Renal cortical epithelial cell (primary cell): ENCODE measurements at places on chromosomes 4 and X. TPM values are rescaled to one million over a fixed set of nuclear protein-coding genes. Genes with fewer than 3 reads are reported as not detected.

Gene UVSSA
- 4.7 and 10.9 TPM in 2 replicates for total RNA-seq

DNA sequence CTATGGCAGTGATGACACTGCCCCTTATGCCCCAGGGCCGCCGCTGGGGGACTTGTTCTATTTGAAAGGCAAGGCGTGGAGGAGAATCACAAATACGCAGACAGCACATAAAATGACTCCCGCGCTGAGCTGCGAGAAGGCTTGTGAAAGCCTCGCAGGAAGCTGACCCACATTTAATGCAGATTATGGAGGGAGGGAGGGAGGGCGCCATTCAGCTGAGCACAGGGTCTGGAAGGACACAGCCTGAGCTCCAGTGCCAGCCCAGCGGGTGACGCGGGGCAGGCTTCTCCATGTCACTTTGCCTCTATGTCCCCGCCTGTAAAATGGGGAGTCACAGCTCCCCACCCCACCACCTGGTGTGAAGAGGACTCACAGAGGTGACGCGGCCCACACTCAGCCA is 14.3 kb downstream of the ABLIM2 start:
- no peak for DNase-seq

DNA sequence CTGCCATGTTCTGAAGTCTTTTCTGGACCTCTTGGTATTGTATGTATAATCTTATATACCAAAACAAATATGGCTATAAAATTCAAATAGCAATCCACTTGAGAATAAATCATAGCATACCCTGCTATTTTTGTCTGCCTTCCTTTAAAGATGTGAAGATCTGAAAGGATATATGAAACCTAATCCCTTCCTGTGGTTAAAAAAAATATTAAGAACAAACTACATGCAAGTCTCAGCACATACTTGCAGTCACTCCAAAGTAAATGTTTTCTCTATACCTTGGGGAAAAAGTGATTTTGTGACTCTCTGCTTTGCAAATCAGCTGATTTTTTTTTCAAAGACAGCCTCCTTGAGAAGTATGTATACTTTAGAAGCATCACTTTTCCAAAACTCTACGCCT is 322.9 kb downstream of the ANKRD50 start:
- no peak for DNase-seq

DNA sequence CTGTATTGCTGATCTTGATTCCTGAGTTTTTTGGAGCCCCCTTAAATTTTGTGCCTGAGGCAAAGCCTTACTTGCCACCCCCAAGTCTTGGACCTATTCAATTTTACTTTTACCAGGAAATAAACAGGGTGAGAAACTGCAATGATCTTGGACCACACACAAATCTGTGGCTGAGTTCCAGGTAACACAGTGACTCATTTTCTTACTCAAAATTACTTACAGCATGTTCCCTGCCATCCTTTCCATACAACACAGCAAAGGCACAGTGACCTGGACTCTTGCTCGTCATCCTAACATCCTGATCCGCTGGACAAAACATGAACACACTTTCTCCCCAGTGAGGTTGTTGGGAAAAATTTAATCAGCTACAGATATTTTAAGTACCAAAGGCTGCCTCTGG is 60.7 kb upstream of the S100G start:
- DNase-seq: peak; percentile 70

GRCh38 chr4:85756938-85757337 is 282.0 kb downstream of the ARHGAP24 start:
- DNase-seq: peak; percentile 53

Gene TRIML1
- not detected in 2 replicates for total RNA-seq

DNA sequence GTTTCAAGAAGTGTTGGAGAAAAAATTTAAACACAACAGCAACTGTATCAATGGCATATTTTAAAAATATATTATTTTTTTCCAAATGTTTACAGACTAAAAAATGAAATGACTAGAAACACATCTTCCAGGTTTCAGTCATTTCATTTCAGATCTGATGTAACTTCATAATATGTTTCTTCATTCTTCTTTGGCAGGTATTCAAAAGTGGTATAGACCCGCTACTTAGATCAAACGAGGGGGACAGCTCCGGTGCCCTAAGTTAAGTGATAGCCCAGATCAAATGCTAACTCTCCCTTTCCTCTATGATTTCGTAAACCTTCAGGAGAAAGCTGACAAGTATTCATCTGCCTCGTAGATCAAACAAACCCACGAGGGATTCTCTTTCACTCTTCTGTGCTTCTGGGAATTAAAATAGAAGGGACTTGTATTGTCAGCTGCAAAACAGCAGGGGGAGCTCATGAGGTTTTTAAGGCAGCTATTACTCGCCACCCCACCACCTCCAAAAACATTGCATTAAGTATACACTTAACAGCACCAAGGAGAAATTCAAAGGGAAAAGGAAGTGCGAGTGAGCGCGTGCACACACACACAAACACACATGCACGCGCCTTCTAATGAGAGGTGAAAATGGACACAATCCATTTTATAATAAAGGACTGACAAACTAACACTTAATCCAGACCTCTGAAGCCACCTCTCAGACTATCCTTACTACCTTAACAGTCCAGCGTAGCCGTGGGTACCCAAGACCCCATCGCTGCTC is 21.4 kb downstream of the HELT start:
- peak; percentile 60 for DNase-seq

Gene ITIH6
- total RNA-seq: not detected in 2 replicates

- no peak for DNase-seq
Observed at GRCh38 chr4:180727478-180727877, 1515.7 kb upstream of the TENM3 start.

Gene MTTP
- 0.17 TPM in 1 of 2 replicates, not detected in the other for total RNA-seq

Gene TLR2
- total RNA-seq: 23.5 and 43.6 TPM in 2 replicates

DNA sequence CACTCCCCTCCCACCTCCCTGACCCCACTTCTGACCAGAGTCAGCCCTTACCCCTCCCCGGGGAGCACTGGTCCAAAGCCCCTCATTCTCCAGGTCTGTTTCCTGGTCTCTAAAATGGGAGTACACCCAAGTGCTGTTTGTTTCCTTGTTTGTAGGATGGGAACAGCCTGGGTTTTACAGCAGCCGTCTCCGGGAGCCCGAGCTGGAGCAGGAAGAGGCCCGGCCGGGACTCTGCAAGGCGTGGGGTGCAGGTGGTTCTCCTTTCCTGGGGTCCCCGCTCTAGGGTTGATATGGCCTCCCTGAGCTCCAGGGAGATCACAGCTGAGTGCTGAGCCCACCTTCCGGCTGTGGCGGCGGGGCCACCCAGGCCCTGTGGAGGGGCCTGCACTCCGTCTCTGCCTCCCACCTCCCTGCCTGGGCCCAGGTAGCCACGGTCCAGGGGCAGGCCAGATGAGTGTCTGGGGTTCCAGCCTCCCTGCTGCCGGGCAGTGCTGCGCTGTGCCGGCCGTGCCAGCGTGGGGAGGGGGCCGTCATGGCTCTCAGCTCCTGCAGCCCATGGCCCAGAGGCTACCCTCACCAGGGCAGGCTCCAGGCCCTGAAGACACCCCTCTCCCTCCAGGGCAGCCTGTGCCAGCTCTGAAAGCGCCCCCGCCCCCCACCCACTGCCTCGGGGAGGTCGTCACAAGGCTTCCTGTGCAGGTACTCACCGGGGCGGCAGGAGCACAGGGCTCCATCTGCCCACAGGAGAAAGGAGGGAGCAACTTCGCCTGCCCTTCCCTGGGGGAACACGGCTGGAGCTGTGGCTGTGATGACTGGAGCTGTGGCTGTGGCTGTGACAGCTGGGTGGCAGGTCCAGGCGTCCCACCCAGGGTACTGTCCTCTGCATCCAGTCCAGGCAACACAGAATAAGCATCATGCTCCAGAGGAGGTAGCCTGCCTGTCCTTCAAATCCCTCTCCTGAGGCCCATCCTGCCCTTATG is 98.8 kb downstream of the ADRA2C start:
- no peak for DNase-seq

DNA sequence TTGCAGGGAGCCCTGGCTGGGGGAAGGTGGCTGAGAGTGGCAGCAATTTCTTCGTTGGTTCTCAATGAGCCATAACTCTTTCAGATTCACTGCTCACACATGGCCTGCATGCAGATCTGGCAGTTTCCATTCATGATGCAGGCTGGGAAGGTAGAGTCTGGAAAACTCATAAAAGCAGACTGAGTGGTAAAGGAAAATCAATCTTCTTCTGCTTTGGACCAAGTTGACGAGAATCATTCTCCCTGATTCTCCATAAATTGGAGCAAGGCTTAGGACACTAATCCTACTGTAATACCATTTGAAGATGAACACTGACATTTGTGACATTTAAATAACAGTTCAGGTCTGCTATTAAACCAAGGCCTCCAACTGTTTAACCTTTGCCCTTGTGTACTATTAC is 35.3 kb upstream of the HAND2 start:
- no peak for DNase-seq

GRCh38 chr4:120025516-120025915 is 41.1 kb downstream of the MAD2L1 start:
- no peak for DNase-seq

DNA sequence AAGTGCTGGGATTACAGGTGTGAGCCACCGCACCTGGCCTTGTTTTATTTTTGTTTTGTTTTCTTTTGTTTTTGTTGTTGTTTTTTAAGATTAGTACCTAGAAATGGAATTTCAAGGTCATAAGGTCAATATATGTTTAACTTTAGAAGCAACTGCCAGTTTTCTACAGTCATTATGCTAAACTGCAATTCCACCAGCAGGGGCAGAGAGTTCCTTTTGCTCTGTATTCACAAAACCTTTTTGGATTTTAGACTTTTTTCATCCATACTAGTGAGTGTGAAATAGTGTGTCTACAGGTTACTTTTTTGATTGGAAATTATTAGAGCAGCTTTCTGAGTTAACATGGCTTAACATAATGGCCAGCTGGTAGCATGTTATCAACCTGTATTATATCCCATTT is 580.6 kb downstream of the TRIML1 start:
- no peak for DNase-seq

Gene CTAG2
- total RNA-seq: not detected in 2 replicates

GRCh38 chr4:4418676-4419390 is 31.9 kb downstream of the NSG1 start:
- DNase-seq: no peak

DNA sequence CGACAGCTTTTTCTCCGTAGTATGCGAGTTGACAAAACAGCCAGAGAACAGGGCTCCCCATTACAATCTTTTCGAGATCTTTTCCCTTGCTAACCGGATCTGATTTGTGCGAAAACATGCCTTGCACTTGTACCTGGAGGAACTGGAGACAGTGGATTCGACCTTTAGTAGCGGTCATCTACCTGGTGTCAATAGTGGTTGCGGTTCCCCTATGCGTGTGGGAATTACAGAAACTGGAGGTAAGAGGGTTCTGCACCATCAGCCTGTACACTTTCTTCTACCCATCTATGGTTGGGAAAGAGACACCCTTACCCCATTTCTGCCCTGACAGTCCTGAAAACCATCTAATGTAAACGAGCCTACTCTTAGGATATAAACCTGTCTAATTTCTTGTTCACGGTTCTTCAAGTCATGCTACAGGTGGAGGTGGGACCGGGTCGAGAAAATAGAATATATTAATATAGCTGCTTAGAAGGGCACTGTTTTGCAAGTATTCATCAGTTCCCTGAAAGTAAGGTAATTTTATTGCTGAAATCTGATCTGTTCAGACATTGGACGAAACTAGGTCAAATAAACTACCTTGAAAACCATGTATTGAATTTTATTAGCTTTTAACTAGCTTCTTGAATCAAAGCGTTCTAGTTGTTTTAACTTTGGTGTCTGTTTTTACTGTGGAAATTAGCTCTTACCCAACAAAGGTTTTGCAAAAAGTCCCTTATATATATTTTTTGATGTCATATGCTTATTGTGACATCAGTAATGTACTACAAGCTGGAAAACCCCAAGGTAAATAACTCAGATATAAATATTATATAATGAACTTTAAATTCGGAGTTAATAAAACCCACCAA is 869 bp downstream of the TMEM184C start:
- no peak for DNase-seq
